ENCODE measurements at places on chromosomes 1 and 21.

DNA sequence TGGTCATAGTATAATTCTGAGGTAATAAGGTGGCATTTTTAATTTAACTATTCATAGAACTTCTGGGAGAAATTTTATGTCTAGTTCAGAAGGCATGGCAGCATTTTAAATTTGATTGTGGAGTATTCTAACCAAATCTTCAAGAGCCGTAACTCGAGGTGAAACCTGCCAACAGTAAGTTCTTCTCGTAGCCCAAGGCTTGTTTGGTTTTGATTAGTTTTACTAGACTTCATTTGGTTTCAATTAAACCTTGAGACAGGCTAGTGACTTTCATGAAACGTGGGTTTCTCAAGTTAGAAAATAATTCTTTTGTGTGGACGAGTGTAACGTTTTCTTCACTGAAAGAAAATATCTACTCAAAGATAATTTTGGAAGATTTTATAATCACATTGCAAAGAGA is 395.5 kb downstream of the USP25 start:
- DNase-seq = no peak

DNA sequence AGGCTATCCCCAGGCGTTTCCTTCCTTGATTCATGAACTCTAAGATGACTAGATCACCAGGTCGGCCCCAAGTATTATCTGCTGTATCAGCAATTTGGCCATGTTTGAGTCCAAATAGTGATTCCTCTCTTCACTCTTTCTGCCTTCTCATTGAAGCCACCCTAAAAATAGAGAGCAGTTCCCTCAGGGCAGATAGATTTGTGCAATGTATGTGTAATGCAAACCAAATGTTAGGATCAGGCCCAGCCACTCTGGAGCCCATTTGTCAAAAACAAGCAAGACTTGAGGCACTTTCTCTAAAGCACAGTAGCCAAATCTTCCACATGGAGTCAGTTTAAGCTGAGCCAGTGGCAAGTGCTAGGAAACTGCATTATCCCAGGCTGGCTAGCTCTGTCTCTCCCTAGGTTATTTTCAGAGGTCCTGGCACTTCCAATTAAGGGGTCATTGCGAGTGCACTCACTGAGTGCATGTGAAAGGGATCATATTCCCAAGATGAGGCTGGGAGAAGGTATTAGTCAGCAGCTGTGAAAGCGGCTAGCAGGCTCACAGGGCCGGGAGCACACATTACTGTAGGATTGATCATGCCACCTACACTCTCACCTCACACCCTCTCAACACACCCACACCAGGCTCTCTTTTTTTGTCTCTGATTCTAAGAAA is 97.9 kb upstream of the RAB3GAP2 start:
- peak; percentile 70 for DNase-seq

DNA sequence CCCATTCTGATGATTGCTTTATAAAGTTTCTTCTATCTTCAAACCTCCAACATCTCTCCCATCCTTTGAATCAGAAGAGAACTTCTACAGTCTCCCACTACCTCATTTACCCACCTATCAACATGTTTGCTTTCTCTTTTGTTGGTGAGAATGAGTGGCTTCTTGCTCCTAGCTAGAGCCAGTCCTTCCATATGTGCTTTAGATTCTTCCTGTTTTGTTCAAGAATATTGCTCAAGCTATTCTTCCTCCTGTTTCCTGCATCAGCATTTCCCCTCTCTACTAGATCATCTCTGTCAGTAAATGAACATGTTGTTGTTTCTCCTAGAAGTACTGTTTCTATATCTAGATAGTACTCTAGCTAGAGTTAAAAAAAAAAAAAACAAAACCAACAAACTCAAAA is 6.3 kb downstream of the ATF6 start:
- no peak for DNase-seq

DNA sequence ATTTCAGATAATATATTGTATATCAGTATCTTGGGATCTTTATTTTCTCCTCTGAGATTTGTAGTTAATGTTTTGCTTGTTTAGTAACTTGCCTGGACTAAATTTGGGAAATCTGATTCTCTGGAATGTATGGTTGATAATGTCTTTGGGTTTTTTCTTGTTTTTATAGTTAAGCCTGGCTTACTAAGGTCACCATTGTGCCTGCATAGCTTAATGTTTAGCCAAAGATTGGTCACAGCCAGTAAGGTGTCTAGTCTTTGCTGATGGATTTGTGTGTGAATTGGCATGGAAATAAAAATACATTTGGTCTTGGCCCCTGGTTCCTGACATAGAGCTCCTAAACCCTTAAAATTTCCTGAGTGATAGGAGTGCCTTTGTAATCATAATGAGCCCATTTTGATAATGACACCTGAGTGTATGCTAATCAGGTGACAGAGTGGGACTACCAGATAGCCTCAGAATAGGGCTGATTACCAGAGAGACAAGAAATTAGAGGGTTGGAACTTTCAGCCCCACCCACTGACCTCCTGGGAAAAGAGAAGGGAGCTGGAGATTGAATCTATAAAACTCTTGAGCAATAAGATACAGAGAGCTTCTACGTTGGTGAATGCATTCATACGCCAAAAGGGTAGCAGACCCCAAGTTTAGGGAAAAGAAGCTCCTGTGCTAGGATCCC is 47.9 kb upstream of the NUF2 start:
- DNase-seq = no peak

DNA sequence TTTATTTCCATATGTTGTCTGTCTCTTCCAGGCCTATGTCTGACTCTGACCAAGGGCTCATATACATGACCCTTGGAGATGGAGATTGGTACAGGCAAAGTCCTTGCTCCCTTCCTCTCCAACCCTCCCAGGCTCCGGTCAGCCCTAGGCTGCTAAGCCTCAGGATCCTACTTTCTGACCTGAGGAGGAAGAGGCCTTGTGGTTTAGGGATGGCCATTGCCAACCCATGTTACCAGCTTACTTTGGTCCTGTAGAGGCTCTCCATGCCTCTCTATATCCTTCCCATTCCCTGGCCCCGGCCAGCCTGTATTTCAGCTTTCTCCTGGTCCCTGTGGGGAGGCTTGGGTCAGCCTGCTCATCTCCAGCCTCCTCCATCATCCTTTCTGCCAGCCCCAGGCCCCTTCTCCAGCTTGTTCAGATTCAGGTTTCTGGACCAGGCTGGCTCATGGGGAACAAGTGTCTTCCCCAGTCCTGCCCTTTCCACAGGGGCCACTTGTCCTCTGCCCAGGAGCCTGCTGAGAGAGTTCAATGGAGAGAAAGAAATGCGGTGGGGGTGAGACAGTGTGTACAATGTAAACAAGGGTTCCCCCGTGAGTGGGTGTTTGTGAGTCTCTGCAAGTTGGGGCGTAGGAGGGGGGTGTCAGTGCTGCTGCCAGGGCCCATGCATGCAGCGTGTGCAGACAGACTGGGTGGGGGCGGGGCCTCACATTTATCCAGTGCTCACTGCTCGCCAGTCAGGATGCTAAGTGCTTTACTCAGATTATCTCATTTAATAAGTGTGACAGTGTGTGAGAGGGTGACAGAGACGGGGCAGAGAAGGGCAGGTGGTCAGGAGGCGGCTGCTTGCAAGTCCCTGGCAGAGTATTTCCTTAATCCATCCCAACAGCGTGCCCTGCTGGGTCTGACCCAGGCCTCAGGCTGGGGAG is 31.3 kb upstream of the FOXO6 start:
- no peak for DNase-seq

DNA sequence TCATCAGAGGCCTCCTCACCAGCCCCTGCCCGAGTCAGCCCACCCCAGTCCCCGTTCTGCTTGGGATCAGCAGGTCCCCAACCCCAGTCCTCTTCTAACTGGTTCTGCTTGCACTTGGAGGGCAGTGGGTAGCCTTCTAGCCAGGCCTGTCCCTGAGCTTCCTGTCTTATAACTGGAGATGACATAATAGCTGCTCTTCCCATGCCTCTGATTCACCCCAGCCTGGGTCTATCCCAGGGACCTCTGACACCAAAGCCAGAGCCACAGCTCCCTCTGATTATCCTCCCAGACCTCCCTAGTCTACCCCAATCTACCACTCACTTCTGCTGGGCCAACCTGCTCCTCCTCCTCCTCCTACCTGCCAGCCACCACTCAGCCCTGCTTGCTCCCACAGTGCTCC is 31.4 kb downstream of the IQGAP3 start:
- peak; percentile 20 for DNase-seq
